Activated CD8-positive, alpha-beta memory T cell treated with anti-CD3 and anti-CD28 coated beads for 1 hour (primary cell): ENCODE measurements at places on chromosomes 5 and 9.

DNA sequence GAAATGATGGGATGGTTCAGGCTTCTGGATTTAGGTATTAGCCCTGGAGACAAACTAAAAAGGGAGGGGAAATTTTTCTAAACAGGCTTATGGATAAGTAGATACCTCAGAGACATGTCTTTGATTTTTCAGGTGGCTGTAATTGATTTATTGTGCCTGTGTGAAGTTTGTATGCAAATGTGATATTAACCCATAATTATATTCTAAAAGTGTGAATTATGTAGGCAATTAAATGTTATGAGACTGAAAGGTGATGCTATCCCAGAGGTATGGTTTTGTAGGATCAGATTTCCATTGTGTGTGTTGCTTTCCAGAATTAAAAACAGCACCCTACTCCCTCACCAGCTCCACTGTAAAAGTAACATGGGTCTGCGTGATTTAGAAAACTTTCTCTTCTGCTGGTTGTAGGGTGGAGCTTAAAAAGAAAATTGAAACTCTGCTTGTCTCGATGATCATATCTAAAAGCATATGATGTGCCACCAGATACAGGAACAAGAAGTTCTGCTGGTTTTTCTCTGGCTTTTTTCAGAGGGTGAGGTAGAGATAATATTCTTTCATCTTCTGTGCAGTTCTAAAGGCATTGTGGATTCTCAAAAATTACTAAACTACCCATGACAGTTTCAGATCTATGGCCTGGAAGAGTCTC is 71.8 kb upstream of the TAF11L2 start:
- DNase-seq, result no peak

DNA sequence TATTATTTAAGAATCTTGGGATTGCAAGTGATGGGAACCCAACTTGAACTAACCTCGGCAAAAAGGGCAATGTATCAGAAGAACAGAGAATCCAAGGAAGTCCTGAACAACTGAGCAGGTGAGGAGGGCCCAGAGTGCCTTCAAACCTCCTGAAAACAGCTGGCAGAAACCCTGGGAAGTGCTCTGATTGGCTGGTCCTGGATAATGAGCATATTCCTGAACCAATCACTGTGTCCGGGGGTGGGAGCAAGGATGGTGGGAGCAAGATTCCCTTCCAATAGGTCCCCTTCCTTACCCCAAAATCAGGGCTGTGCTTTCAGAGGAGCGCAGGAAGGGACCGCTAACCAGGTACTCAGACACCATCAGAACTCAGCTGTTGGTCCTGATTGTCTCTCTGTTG is 31.9 kb upstream of the TBC1D2 start:
- DNase-seq, result no peak

- DNase-seq, result no peak
Measured at GRCh38 chr9:113781381-113781780, 94.7 kb upstream of the ZNF618 start.

DNA sequence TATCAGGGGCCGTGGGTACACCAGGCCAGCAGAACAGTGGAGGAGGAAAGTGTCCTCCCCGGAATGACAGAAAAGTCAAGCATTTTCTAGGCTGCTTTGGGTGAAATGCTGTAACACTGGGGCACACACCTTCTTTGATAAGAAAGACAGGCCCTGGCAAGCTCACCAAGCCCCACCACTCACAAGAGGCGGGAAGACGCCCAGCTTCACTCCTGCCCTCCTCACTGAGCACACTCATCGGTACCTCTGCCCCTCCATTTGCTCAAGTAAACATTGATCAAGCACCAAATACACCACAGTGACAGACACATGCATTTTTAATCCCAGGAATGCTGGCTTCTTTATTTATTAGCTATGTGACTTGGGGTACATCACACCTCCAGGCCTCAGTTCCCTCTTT is 43.1 kb downstream of the B4GALT1 start:
- no peak for DNase-seq

DNA sequence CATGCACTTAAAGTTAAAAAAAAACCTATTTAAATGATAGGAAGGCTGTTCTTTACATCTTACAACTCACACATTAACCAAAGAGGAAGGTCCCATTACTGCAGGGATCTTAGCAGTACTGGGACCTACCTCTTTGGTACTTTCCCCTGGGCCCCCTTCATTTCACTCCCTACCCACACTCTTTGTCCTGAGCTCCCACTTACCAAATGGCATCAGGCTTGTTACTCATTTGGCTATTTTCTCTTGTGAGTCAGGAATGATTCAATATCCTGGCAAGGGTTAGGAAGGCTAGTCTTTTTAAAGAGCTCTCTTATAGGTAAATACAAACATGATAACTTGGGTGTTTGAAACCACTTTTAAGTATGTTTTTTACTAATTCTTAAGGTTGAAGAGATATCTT is 117.4 kb upstream of the ELL2 start:
- DNase-seq, result no peak

DNA sequence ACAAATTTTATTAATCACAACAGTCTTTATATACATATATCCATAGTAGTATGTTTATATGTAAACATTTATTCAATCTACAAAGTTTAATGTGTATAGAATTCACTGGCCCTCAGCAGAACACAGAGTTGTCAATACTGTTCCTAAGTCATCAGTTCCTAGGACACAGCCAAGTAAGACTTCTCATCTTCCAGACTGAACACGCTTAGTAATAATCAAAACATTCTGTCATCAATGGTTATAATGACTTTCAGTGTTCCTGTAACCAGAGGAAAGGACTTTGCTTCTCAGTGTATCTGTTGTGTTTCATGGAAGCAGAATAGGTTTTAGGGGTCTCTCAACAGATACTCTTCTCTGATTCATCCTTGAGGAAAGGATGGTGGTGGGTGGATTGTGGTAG is 82.2 kb downstream of the SMIM23 start:
- DNase-seq, result no peak

GRCh38 chr5:176776141-176776865 is 34.1 kb upstream of the UNC5A start:
- no peak for DNase-seq

- DNase-seq, result no peak
Measured at GRCh38 chr5:128695791-128696530, 157.9 kb upstream of the FBN2 start.

- DNase-seq, result no peak
Measured at GRCh38 chr5:17343675-17344074, 126.2 kb downstream of the BASP1 start.

GRCh38 chr5:178673801-178674295 is 47.0 kb upstream of the CLK4 start:
- DNase-seq, result no peak

DNA sequence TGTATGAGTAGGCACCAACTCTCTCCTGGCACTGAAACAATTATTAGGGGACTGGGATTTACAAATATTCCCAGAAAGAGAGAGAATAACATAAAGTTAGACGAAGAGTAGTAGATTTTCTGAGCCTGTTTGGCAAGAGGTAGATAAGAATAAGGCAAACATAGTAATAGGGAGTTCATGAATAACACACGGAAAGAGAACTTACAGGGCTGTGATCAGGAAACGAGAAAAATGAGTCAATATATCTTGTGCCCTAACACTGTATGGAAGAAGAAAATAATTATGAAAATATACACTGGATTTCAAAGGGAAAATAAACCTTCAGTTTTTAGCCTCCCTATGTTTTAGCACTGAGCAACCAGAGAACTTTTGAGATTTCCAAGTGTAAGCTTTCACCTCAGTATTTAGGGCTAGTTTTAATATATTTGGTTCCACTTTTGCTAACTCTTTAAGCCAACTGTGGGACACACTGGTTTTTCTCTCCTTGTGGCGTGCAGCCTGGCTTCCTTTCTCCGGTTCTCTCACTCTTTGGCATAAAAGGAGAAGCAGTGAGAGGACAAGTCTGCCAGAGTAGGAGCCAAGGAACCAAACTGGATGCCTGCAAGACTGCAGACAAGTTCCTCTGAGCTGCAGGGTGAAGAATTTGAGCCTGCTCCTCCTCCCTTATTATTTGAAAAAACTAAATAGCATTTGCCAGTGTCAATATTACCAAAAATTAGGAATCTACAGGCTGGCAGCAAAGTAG is 6.6 kb upstream of the KCNN2 start:
- DNase-seq, result no peak

DNA sequence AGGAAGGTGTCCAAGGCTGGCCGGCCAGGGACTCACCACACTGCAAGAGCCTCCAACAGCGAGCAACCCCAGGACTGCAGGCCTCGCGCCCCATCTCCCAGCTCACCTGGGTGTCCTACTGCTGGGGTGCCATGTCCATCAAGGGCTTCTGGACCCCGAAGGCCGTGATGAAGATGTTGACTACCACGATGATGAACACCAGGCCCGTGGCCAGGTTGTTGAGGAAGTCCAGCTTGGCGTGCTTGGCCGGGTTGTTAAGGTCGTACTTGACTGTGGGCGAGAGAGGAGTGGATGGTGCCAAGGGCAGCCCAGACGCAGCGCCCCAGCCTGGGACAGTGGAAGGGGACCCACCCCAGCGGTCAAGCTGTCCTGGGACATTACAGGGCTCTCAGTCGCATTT is 9.3 kb downstream of the NINJ1 start:
- DNase-seq, result no peak

DNA sequence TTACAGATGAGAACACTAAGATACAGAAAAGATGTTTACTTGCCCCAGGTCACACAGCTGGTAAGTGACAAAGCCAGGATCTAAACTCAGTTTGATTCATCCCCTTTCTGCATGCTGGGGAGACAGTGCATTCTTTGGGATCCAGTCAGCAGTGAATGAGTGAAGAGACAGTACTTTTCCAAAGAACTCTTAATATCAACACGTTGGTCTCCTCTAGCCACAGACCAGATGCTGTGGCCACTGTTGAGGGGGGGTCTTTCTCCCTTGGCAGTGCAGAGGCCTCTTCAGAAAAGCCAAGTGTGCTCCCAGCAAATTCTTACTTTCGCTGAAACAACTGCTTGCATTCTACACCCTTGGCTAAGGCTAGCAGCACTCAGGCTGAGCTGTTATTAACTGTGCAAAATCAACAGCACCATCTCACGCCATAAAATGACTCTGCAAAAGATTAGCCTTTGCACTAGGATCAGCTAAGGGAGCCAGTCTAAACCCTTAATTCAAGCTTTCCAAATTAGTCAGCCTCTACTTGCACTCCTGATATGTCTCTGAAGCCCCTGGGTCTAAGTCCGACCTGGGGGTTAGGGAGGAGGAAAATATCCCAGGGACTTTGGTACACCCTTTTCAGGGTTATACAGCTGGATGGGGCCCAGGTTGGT is 4.8 kb upstream of the TMEM171 start:
- no peak for DNase-seq

DNA sequence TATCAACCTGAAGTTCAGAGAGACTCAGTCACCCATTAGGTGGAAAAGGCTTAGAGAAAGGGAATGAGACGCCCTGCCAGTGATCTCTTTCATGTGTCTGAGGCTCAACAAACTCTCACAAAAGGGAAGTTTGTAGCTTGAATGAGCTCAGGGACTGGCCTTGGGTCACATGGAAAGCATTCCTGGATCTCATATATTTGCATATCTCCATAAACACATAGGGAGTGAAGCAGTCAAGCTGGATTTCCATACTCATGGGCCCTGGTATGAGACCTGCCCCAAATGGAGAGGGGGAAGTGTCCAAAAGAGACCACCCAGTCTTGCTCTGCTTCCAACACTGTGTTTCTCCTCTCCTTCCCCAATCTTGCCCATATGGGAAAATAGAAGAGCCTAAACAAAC is 26.4 kb upstream of the PRUNE2 start:
- no peak for DNase-seq

DNA sequence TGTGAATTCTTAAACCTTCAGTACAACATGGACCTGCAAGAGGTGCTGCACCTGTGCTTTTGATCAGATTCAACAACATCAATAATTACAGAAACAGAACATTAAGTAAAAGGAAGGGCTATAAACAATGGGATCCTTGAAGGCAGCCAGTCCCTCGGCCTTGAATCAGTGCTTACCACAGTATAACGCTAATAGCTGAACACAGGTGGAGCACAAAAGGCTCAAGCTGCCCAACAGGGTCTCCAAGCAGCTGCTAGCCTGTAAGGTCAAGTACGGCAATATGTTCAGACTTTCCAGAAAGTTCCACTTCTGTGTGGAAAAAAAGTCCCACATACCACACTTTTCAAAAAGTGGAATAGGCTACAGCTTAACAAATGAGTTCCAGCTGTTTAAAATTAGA is 61.9 kb upstream of the ITGA1 start:
- DNase-seq, result no peak

DNA sequence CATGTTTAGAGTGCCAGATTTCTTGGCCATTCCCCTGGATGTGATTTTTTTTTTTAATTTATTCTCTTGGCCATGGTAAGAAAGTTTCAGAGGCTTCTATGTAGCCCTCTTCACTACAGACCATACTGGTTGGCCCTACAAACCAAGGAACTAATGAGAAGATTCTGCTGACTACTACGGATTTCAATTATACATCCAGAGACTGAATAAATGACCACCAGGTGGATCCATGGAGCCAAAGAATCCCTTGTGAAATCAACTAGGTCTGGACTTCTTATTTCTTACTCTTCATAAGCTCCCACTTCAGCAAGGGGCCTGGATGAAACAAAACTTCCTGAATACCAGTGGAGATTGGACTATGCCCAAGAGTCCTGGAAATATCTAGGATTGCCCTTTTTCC is 27.6 kb downstream of the ZNF622 start:
- no peak for DNase-seq

DNA sequence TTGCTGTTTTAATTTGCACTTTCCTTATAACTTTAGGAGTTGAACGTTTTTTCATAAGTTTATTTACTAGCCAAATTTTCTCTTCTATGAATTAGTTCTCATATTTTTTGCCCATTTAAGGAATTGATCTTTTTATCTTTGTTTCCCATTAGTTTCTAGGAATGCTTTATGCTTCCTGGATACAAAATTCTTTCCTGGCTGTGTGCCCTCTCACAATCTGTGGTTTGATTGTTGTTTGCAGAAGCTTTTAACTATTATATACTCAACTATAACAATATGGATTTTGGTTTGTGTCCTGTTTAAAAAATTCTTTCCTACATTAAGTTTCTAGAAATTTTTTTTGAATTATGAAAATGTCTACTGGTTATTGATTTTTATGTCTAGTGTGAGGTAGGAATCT is 206.3 kb downstream of the CSNK1G3 start:
- no peak for DNase-seq

DNA sequence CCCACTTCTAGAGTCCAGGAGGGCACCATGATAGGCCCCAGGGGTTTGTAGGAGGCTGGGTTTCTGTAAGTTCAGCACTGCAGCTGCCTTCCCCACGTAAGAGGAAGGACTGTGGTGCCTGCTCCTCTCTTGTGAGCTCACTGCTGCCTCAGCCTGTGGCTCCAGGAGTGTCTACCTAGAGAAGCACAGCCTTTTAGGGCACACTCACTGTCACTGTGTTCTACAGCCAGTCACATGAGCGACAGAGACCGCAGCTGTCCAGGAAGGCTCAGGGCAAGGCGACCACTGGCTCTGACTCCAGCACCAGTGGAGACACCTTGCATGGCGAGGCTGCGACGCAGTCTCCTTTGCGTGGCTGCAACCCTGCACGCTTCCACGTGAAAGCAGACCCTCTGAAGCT is 72.8 kb downstream of the OTULIN start:
- DNase-seq, result no peak
